ENCODE measurements at places on chromosomes 1 and 21.

DNA sequence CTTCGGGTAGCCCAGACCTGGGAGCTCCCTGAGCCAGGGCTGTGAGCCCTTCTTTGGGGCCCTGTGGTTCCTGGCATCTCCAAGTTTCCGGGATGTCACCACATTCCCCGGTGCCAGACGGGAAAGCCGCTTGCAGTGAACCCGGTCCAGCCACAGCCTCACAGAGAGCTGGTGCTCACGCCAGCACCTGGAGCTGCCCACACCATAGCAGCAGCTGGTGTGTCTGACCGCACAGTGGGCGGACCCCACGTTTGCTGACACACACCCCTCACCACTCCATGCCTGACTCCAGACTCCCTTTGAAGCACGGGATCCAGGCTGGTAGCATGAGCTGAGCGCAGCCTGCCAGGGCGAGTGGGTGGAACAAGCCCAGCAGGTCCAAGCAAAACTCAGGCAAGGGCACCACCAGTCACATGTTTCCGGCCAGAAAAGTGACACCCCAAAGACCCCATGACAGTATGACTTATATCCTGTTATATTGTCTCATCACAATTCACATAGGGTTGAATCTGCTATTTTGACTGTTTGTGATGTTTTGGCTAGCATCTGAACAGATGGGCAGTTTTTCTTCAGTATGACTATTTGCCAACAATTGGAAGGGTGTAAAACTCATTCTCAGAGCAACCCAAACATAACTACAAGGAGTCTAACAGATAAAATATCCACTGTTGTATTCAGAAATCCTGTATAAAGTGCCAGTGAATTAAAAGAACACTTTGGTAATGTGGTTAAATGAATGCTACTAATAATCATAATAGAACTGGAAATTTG is 285.4 kb downstream of the SMYD3 start:
- no peak for DNase-seq

- DNase-seq: no peak
Observed at GRCh38 chr1:192005976-192006375, 152.3 kb upstream of the RGS18 start.

- no peak for DNase-seq
Observed at GRCh38 chr1:192225703-192226102, 67.4 kb downstream of the RGS18 start.

DNA sequence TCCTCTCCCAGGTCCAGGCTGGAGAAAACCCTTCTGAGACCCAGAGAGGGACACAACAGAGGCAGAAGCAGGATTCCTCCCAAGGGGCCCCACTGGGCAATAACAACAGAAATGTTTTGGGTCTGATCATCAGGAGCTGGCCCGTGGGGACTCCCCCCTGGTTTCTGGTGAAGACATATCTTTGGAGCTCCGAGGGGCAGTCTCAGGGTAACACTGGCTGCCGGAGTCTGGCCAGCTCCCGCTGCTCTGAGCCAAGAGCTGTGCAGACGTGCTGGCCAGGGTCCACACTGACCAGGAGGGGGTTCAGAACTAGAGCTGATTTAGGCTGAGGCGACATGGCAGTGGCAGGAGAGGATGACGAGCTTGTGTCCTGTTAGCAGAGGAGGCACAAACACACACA is 13.1 kb downstream of the ECE1 start:
- DNase-seq: no peak

- no peak for DNase-seq
Observed at GRCh38 chr21:42839271-42840231, 39.8 kb downstream of the WDR4 start.

DNA sequence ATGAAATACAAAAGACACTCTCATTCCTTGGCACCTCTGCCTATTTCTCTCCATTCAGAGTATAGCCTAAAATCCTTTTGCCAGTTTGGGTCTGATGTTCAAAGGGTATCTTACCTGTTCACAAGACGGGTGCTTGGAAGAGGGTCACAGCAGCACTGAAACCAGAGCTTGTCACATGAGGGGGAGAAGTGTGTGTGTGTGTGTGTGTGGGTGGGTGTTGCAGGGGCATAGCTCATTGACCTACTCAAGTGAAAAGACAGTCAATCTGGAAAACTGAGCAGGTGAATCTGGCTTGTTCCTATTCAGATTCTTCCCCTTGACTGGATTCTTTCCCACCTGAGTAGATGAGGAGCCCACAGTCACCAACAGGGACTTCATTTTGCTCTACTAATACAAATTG is 63.9 kb downstream of the KCTD3 start:
- DNase-seq: no peak

- no peak for DNase-seq
Observed at GRCh38 chr1:45815667-45816458, 12.5 kb downstream of the MAST2 start.

Data from activated T-helper 1 cell treated with anti-CD3 and anti-CD28 coated beads, Interleukin-12 subunit alpha, Interleukin-12 subunit beta, Interleukin-2, Interleukin-4 antibody, amounts not matched to agents 30 ng/mL and 10 ng/mL and 1 ng/mL, durations not matched to agents 14 hours and 24 hours and 36 hours (primary cell).